ENCODE measurements at places on chromosomes 7 and 10. TPM values are rescaled to one million over a fixed set of nuclear protein-coding genes. Genes with fewer than 3 reads are reported as not detected.

GRCh38 chr7:147483634-147484292 is 1106.8 kb upstream of the C7orf33 start:
- no peaks in the 10 kb centered on the region for H3K27me3 ChIP-seq
- H3K4me1 ChIP-seq = no peaks in the 10 kb centered on the region
- no peaks in the 10 kb centered on the region for H3K36me3 ChIP-seq

GRCh38 chr10:122462533-122463465 is 1.4 kb downstream of the HTRA1 start:
- peaks cover 49% of the 10 kb centered on the region for H3K4me1 ChIP-seq
- H3K27ac ChIP-seq = no peak overlapping the region
- DNase-seq = no peak
- peak overlapping the region; percentile 72 for H3K4me3 ChIP-seq

DNA sequence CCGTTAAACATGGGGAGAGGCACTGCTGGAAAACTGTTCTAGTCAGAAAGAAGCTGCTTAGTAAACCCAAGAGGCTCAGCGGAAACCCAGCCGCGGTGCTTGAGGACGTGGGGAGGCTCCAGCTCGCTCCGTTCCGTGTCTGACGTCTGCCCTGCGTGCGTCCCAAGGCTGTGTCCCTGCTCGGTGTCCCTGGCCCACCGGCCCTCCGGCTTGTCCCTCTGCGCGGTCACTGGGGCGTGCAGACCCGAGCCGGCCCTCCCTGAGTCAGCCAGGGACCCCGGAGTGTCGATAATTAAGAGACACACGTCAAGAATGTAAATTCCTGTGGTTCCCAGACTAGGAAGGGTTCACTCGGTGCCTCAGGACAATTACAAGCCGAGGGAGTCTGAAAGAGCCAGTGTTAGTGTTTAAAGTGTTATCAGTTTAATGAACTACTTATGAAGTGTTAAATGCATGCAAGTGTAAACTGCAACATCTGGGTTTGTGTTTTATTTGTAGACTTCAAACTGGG is 98.9 kb downstream of the WDR11 start:
- no peak overlapping the region for H3K4me3 ChIP-seq
- DNase-seq = no peak
- peaks cover 66% of the 10 kb centered on the region for H3K27me3 ChIP-seq
- peaks cover 7% of the 10 kb centered on the region for H3K4me1 ChIP-seq
- no peaks in the 10 kb centered on the region for H3K36me3 ChIP-seq

DNA sequence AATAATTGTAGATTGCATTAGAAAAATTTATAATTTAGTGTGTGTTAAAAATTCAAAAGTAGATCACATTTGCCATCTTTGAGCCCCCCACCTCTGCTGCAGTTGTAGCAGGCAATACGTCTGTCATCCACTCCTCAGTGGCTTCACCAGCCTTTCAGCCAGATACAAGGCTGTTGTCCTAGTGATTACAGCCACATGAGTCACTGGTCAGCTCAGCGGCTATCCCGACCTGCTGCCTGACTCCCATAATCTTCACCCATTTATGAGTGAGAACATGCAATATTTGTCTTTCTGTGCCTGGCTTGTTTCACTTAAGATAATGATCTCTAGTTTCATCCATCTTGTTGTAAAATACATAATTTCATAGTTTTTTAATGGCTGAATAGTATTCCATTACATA is 9.2 kb downstream of the OR2A5 start:
- DNase-seq = no peak
- H3K27me3 ChIP-seq = no peaks in the 10 kb centered on the region
- H3K4me3 ChIP-seq = no peak overlapping the region
- H3K27ac ChIP-seq = no peak overlapping the region

- no peaks in the 10 kb centered on the region for H3K4me1 ChIP-seq
- no peak for DNase-seq
- no peaks in the 10 kb centered on the region for H3K36me3 ChIP-seq
- no peak overlapping the region for H3K4me3 ChIP-seq
- H3K27ac ChIP-seq = no peak overlapping the region
These were observed 11.2 kb upstream of the OR2A5 start for GRCh38 chr7:144037414-144038035.

DNA sequence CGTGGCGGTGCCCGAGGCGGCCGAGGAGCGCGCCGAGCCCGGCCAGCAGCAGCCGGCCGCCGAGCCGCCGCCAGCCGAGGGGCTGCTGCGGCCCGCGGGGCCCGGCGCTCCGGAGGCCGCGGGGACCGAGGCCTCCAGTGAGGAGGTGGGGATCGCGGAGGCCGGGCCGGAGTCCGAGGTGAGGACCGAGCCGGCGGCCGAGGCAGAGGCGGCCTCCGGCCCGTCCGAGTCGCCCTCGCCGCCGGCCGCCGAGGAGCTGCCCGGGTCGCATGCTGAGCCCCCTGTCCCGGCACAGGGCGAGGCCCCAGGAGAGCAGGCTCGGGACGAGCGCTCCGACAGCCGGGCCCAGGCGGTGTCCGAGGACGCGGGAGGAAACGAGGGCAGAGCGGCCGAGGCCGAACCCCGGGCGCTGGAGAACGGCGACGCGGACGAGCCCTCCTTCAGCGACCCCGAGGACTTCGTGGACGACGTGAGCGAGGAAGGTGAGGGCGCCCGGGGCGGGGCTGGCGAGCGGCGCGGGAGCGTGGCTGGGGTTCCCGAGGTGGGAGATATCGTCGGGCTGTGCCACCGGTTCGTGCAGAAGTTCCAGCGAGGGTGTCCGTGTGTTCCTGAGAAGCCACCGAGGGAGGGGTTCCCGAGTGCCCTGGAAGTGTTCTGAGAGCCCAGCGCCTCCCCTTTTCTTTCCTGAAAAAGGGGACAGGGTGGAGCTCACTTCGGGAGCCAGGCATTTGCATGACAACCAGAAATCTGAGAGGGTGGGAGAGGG is 495 bp downstream of the EIF3B start:
- no peak overlapping the region for H3K27ac ChIP-seq
- no peaks in the 10 kb centered on the region for H3K27me3 ChIP-seq
- peak overlapping the region; percentile 72 for H3K4me3 ChIP-seq
- DNase-seq = no peak
- H3K4me1 ChIP-seq = peaks cover 24% of the 10 kb centered on the region
- H3K36me3 ChIP-seq = peaks cover 28% of the 10 kb centered on the region

DNA sequence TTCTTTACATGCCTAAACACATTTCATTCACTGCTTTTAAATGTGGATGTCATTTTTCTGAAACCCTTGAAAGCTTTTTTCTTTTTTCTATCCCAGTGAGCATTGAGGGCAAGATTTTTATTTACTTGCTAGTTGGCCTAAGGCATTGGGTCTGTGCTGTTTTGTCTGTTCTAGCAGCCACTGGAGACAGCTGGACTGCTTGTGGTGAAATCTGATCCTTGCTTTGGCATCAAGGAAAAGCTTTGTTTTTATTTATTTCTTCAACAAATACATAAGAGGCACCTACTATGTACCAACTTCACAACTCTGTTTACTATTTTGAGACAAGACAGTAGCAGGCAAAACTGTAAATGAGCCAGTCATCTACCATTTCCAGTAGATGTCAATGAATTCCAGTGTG is 28.4 kb upstream of the PDLIM1 start:
- DNase-seq = no peak
- no peak overlapping the region for H3K27ac ChIP-seq
- H3K36me3 ChIP-seq = no peaks in the 10 kb centered on the region
- no peak overlapping the region for H3K4me3 ChIP-seq
- no peaks in the 10 kb centered on the region for H3K4me1 ChIP-seq
- no peaks in the 10 kb centered on the region for H3K27me3 ChIP-seq

- H3K4me3 ChIP-seq = no peak overlapping the region
- H3K27me3 ChIP-seq = no peaks in the 10 kb centered on the region
- H3K4me1 ChIP-seq = no peaks in the 10 kb centered on the region
- H3K36me3 ChIP-seq = peaks cover 47% of the 10 kb centered on the region
These were observed 19.4 kb downstream of the COPG2 start for GRCh38 chr7:130649004-130649790.

DNA sequence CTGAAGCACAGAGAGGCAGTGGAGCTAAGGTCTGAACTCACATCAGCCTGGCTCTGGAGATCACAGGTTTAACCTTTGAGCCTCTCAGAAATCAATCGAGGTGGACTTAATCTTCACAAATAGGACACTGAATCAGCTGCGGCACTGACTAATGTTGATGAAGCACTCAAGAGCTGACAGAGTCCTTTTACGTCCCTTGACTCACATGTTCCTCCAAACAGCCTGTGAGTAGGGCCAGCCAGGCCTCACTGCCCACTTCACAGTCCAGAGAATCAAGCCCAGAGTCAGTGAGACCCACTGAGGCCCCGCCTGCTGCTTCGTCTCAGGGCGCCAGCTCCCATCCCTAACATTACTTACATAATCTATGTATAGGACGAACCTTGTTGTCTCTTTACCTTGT is 63.1 kb downstream of the TNS3 start:
- H3K27me3 ChIP-seq = no peaks in the 10 kb centered on the region
- H3K4me3 ChIP-seq = no peak overlapping the region
- DNase-seq = no peak
- no peak overlapping the region for H3K27ac ChIP-seq
- H3K4me1 ChIP-seq = peaks cover 30% of the 10 kb centered on the region

GRCh38 chr10:89640241-89640640 is 4.8 kb downstream of the PANK1 start:
- H3K27ac ChIP-seq = no peak overlapping the region
- DNase-seq = no peak
- no peak overlapping the region for H3K4me3 ChIP-seq

- no peak for DNase-seq
- no peaks in the 10 kb centered on the region for H3K36me3 ChIP-seq
- H3K4me3 ChIP-seq = peak overlapping the region; percentile 30
- peaks cover 55% of the 10 kb centered on the region for H3K27me3 ChIP-seq
- no peaks in the 10 kb centered on the region for H3K4me1 ChIP-seq
These were observed 657 bp upstream of the TMEM178B start for GRCh38 chr7:141073173-141073640.

DNA sequence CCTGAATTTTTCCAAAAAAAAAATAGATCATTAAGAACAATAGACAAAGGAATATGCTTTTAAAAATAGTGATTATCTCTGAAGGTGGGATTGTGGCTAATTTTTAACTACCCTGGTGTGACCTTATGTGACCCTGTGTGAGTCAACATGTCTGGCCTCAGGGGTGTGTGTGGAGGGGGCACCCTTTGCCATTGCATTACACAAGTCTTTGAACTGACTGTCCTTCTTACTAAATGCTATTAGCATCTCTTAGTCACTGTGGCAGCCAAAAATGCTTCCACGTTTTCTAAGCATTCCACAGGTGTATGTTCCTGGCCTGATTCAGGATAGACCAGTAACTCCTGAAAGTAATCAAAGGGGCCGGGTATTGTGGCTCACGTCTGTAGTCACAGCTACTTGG is 175.4 kb downstream of the MGMT start:
- DNase-seq = no peak
- H3K4me3 ChIP-seq = no peak overlapping the region
- H3K27ac ChIP-seq = no peak overlapping the region
- H3K36me3 ChIP-seq = no peaks in the 10 kb centered on the region
- no peaks in the 10 kb centered on the region for H3K4me1 ChIP-seq

DNA sequence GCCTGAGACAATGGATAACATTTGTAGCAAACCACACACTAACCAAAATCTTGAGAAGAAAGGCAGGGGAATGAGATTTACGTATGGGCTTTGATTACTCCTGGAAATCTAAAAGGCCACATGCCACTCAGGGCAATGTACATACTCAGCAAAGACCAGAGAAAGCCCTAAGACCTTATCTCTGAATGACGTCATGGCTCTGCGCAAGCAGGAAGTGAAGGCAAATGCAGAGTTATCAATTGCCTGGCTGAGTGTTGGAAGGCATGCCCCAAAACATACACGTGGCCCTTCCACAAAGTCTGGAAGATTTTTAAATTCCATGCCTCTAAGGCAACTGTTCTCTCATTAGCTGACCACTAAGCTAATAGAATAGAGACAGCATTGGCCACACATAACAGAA is 90.9 kb upstream of the NRBF2 start:
- H3K4me1 ChIP-seq = no peaks in the 10 kb centered on the region
- no peak for DNase-seq
- H3K4me3 ChIP-seq = no peak overlapping the region
- no peaks in the 10 kb centered on the region for H3K27me3 ChIP-seq
- no peak overlapping the region for H3K27ac ChIP-seq
- no peaks in the 10 kb centered on the region for H3K36me3 ChIP-seq

- H3K4me1 ChIP-seq = peaks cover 6% of the 10 kb centered on the region
- H3K36me3 ChIP-seq = no peaks in the 10 kb centered on the region
- DNase-seq = peak; percentile 78
- H3K27ac ChIP-seq = no peak overlapping the region
These were observed 45.3 kb upstream of the PIK3AP1 start for GRCh38 chr10:96765406-96766240.

DNA sequence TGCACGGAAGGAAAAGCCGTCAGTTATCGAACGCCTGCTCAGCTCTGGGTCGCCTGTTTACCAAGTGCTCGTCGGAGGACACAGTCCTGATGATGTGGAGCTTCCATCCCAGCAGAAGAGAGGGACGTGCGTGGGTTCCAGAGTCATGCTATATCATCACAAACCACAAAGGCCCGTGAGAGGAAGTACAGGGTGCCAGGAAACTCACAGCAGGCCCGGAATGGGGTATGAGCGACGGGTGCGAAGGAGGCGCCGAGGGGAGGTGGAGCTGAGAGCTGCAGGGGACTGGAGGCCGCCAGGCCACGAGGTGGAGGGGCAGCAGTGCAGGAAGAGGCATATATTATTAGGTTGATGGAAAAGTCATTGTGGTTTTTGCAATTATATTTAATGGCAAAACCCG is 102.5 kb downstream of the ACTR3B start:
- no peak overlapping the region for H3K4me3 ChIP-seq
- H3K36me3 ChIP-seq = no peaks in the 10 kb centered on the region
- H3K27ac ChIP-seq = no peak overlapping the region
- H3K4me1 ChIP-seq = no peaks in the 10 kb centered on the region
- no peaks in the 10 kb centered on the region for H3K27me3 ChIP-seq

ITIH5 gene
- not detected for polyA plus RNA-seq

OPALIN gene
- polyA plus RNA-seq = not detected

THSD7A gene
- polyA plus RNA-seq = under 0.01 TPM

HDAC9 gene
- 41.7 TPM for polyA plus RNA-seq

GRM3 gene
- not detected for polyA plus RNA-seq

TPST1 gene
- 4.8 TPM for polyA plus RNA-seq

SPDYE3 gene
- 1.2 TPM for polyA plus RNA-seq

ENKUR gene
- polyA plus RNA-seq = not detected

All from CD14-positive monocyte (primary cell).